ENCODE measurements at places on chromosomes 1 and 21.

DNA sequence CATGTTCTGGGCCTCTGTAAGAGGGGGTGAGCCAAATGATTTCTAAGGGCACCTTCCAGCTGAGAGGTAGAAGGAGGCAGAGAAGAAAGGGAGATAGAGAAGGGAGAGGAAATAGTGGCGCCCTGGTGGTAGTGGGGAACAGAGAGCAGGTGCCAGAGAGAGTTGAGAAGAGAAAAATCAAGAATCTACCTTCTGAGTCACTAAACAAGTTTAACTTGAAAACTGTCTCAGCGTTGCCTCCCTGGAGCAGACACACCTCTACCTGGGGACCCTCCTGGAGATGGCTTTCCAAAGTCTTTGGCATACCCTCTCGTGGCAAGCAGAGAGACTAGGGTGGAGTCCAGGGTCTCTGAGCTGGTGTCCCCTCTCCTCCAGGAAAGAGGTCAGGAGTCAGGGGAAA is 1.1 kb upstream of the SLC45A3 start:
- DNase-seq = no peak

DNA sequence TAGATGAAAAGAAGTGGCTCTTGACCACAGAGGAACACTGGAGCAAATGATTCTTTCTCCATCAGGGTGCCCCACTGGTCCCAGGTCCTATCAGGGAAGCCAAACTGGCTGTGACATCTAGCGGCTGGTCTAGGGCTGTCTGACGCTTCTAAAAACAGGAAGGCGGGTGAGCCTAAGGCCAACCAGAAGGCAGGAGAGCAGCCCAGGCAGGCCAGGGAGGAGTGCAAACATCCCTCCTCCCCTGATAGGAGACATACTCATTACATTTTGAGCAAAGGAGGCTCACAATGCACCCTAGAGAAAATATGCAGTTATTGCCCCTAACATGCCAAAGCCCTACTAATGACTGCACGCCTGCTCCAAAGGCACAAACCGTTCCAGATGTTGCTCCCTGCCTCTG is 10.4 kb upstream of the FOXE3 start:
- no peak for DNase-seq

- DNase-seq = no peak
These were observed 162.1 kb downstream of the HHAT start for GRCh38 chr1:210490781-210491180.

DNA sequence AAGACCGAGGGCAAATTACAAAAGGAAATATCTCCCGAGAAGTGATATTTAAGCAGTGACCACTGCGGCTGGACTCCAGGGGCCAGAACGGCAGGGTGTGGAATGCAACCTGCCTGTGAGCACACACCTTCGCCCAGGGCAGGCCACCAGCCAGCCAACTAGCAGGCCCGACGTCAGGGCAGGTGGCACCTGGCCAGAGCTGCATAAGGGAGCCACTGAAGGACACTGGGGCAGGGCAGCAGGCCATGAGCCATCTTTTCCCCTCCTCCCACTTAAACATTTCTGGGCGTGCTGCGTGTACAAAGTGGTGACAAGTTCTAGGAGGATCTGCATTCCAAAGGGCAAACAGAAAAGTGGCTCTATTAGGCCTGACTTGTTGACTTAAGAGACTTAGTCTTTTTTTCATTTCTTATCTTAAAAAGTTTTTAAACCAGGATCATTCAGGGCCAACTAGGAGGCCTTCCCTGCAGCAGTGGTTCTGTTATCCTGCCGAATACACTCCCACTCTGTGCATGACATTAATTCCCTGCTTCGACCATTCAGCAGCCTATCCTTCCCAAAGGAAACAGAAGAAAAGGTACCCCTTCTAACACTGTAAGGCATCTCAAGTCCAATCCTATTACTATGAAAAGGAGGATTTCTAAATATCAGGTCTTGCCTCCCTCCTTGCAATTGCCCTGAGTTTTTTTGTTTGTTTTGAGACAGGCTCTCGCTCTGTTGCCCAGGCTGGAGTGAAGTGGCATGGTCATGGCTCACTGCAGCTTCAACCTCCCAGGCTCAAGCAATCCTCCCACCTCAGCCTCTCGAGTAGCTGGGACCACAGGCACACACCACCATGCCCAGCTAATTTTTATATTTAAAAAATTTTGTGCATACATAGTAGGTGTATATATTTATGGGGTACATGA is 96.3 kb downstream of the BCAR3 start:
- DNase-seq = no peak

- DNase-seq = no peak
These were observed 3.3 kb downstream of the PDZK1IP1 start for GRCh38 chr1:47186267-47187185.

DNA sequence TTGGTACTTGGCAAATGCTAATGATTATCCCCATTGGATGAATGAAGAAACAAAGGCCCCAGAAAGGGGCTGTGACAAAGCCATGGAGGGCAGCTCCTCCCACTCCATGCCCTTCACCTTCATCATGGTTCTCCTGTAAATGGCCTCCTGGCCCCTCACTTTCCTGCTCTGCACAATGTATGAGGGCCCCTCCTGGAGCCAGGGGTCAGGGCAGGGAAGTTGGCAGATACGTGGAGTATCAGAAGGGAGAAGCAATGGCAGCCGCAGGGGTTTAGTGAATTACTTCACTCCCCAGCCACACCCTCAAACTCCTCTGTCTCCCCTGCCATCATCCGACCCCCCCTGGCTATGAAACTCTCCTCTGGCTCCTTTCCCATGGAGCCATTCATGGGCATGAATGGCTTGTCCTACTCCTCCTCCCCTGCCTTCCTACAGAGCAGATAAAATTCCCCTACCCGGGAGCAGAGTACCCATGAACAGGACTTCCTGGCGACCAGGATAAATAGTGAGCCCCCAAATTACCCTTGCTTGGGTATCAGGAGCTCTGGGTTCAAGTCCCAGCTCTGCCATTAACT is 86.3 kb downstream of the CAMK2N1 start:
- DNase-seq = no peak

Measured in dorsolateral prefrontal cortex (tissue), 122 donors.